ENCODE measurements at places on chromosomes 13 and 19.

DNA sequence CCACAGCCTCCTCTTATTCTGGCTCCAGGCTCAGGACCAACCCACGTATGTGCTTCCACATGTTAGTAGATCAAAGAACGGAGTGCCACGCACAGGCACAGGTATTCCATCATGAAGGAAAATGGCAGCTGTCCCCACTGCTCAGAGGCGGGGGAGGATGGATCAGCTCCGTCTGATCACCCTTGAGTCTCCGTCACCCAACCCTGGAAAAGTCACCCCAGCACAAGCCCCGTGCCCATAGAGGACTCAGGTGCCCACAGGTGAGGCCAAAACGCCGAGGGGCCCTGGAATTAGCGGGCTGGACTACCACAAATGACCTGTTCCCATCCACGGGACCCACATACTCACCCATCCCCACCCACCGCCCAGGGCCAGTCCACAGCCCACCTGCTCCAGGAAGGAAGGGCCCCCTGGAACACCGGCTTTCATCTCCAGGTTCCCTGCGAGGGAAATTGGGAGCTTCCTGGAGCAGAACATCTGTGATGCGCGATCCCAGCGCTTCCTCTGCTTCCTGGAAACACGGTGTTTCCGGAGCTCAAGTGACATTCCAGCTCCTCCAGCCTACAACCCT, 120.5 kb upstream of the SPACA7 start:
- no peak for DNase-seq

DNA sequence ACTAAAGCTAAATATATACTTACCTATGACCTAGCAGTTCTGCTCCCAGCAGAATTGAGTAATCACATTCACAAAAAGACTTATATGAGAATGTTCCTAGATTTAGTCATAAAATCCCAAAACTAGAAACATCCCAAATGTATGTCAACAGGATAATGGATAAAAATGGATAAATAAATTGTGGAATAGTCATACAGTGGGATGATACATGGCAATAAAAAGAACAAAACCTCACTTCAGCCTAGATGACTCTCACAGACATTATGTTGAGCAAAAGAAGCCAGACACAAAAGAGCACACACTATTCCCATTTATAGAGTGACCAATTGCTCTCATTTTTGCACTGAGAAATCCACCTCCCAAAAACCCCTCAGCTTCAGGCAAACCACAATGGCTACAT, 352.4 kb upstream of the HTR2A start:
- no peak for DNase-seq

DNA sequence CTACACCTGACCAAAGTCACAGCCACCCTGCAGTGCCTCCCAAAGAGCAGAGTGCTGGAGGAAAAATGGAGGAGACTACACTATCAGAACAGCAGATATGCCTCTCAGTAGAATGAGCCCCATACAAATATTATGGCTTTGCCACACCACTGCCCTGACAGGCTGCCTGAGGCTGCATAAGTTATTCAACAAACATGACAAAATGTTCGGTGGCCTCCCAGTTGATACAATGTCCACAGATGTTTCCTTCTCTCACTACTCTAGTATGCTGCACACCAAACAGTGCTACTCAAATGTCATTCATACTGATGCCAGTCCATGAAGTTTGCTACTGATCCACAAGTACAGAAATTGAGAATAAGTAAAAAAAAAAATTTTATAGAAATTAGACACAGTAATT, 41.0 kb downstream of the N4BP2L2 start:
- DNase-seq = no peak

GRCh38 chr13:46797501-46798237, 708 bp upstream of the ESD start:
- no peak for DNase-seq

- DNase-seq = peak; percentile 79
These were observed 14.7 kb downstream of the SMARCA4 start for GRCh38 chr19:10975374-10976130.

Data from ovary (tissue), 10 donors.